ENCODE measurements at places on chromosomes 11 and 22.

GRCh38 chr22:38298312-38299005 is 18.8 kb downstream of the CSNK1E start:
- DNase-seq, result no peak

- no peak for DNase-seq
These were observed 48.3 kb downstream of the MYH9 start for GRCh38 chr22:36339171-36340065.

GRCh38 chr22:43241138-43241597 is 54.2 kb upstream of the TTLL12 start:
- no peak for DNase-seq

GRCh38 chr22:41447435-41448188 is 1.0 kb upstream of the TOB2 start:
- peak; percentile 94 for DNase-seq

GRCh38 chr11:74320538-74320937 is 9.1 kb upstream of the P4HA3 start:
- DNase-seq, result no peak

All from eye (tissue), 1 donor.